ENCODE measurements at places on chromosomes 7 and 10.

DNA sequence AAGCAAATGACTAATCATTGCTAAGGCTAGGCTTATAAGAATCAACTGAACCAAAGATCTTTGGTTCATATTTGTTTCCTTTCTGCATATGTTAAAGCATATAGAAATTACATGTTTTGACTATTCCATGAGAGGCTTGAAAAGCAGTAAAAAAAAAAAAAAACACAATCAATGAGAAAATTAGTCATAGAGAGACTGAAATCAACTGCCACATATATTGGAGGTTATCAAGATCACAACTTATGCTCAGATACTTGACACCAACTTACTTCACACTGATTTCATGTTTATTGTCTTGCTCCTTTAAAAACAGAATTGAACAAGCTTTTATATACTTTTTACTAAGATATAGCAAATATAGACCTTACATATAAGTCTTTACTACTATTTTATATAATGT lies 161.3 kb downstream of the TPK1 start:
- no peak for DNase-seq

DNA sequence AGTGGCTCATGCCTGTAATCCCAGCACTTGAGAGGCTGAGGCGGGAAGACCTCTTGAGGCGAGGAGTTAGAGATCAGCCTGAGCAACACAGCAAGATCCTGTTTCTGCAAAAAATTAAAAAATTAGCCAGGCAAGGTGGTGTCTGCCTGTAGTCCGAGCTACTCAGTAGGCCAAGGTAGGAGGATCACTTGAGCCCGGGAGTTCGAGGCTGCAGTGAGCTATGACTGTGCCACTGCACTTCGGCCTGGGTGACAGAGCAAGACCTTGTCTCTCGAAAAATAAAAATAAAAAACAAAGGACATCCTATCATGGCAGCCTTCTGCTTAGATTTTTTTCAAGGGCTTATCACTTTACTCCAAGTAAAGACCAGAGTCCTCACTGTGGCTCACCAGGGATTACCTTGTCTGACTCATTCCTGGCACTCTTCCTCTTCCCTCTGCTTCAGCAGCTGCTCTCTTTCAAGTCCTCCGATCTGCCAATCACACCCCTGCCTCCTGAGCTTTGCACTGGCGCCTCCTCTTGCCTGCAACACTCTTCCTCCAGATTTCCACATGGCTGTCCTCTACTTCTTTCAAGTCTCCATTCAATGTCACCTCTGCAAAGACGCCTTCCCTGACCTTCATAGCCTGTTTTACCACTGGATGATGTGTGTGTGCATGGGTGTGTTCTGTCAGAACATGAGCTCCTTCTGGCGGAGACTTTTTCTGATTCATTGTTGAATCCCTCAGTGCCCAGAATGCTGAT lies 7.7 kb downstream of the PRTFDC1 start:
- no peak for DNase-seq

DNA sequence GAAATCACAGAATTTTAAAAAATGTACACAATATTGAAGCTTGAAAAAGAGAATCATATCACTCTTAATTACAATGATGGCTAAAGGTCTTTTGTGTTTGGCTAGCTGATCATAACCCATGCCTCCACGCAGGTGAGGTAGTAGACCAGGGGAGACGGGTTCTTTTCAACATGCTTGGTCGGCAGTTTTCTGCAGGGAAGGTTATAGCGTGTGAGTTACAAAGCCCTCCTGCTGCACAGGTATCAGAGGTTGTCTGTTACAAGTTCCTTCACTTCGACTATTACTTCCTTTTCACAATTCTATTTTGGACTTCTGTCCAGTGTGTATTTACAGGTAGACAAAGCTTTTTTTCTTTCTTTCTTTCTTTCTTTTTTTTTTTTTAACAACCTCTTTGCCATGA lies 127.1 kb upstream of the PRPS1L1 start:
- no peak for DNase-seq

GRCh38 chr7:109256762-109257560 lies 687.3 kb downstream of the DNAJB9 start:
- no peak for DNase-seq

GRCh38 chr10:13365243-13365642 lies 17.1 kb upstream of the SEPHS1 start:
- no peak for DNase-seq

DNA sequence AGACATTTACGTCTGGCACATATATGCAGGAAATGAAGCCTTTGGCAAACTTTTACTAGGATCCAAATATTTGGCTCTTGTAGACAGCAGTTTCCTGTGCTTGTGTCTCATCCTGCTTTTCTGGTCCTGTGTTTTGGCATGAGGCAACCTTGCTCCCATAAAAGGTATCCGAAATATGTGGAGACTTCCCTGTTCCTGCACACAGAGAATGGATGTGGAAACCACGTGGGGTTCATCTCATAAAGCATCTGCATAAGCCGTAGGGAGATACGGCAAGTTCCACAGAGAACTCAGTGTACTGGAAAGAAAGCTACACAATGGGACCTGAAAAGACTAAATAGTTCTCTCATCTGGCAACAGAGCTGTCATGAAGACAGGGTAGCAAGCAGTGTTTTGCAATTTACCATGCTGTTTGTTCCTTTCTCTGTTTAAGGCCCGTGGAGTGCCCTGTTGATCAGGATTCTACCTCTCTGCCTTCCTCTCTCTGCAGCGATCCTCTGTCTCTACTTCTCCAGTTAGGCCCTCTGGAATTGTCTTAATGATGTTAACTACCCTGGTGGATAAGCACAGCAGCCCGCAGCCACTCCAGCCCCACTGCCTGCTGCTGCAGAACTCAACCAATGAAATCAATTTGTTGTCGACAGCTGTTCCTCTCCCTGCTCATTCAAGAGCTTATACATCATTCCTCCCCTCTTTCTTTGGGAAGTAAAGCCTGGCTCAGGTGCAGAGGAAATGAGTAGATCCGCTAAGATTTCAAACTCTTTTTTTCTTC lies 293.6 kb downstream of the CSTF2T start:
- no peak for DNase-seq

GRCh38 chr10:26977635-26978034 lies 116.9 kb upstream of the ABI1 start:
- no peak for DNase-seq
